ENCODE measurements at places on chromosomes 1 and 21.

DNA sequence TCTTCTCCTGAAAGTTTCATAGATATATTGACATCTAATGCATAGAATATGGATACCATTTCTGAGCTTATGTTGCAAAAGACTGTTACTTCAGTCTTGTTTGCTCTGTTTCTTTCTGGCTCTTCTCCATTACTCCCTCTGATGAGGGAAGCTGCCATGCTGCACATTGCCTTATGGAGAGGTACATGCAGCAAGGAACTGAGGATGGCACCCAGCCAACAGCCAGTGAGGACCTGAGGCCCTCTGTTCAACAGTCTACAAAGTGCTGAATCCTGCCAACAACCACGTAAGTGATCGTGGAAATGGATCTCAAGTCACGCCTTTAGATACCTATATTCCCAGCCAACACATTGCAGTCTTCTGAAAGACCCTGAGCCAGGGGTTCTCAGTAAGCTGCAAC lies 66.6 kb upstream of the ADAMTS5 start:
- DNase-seq: no peak

DNA sequence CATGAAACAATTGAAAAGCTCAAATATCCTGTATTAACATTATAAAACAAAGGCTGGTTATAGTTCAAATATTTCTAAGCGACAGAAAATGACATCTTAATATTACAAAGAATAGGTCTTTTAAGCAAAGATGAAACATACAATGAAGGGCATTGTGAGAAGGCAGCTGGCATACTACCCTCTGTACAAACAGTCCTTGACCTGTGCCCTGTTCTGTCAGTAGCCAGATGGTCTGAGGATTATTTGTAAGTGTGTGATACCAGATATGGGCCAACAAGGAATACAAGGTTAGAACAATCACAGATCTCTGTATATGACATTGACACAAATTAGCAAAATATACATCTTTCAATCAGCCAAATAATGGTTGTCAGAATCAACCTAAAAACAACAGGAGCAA lies 1350.4 kb downstream of the AMY1C start:
- no peak for DNase-seq

- DNase-seq: no peak
Measured at GRCh38 chr1:163661391-163661790, 339.6 kb downstream of the NUF2 start.

DNA sequence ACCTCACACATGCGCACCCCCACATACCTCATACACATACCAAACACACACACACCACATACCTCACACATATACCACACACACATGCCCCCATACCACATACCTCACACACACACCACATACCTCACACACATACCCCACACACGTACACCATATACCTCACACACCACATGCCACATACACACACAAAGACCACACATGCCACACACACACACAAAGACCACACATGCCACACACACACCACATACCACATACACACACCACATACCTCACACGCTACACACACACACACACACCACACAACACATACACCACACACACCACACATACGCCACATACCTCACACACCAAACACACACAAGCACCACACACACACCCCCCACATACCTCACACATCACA lies 30.0 kb downstream of the HIVEP3 start:
- DNase-seq: no peak

DNA sequence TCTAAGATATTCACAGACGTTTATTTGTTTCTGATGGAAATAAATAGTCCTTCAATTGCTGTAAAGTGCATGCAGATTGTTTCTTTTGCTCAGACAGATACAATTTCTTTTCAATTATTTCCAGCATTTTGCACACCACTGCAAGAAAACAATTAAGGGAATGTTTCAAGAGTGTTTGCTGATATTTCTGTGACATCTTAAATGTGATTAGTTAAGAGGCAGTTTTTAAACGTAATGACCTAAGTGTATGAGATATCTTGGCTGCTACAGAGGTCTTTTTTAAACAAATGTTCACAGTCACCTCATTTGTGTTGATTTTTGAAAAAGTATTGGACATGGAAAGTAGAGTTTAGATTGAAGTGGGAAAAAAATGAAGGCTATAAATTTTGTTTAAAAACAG lies 262.3 kb upstream of the BRINP3 start:
- no peak for DNase-seq

DNA sequence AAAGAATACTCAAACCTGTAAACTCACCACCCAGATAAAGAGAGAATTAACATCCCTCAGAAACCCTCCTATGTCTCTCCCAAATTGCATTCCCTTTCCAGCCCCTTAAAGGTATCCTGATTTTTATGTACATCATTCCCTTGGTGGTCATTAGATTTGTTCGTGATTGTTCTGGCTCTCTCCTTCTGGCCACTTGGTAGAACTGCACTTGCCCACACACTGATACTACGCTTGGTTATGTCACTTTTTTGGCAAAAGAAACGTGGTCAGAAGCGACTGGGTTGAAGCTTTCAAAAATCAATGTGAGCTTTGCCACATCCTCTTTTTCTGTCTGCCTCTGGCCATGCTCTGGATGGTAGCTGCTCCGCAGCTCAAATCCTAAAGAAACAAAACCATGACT lies 76.3 kb downstream of the KRTAP19-8 start:
- DNase-seq: no peak

DNA sequence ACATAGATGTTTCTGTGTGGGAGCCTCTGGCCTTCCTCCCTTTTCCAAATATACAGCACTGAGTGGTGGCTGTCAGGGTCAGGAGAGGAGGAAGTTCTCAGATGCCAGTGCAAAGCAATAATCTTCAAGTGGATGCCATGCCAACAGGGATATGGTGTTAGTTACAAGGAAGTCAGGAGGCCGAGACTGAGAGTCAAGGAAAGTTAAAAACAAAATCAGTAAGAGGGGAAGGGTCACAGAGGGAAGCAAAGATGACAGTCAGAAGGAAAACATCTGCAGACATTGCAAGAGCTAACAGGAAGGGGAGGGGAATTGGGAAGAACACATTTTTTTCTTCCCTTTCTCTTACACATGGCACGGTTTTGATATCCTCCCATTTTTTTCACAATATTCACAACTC lies 691.4 kb downstream of the ADGRL2 start:
- DNase-seq: no peak

DNA sequence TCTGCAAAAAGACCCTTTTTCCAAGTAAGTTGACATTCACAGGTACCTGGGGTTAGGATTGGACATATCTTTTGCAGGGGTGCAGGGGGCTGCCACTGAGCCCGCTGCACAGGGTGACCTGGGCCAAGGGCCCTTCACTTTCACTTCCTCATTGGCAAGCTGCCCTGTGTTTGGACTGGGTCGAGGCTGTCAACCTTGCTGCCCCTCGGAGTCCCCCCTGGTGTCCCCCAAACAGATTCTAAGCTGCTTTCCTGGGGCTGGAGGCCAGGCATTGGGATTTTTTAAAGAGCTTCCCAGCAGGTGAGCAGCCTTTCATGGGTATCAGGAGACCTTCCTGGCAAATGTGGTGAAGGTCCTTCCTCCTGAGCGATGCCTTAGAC lies 7.9 kb upstream of the UMODL1 start:
- DNase-seq: peak; percentile 7

All from stimulated activated effector memory CD8-positive, alpha-beta T cell treated with anti-CD3 and anti-CD28 coated beads, Interleukin-12 subunit alpha, Interleukin-12 subunit beta, amount 100 ng/mL, for 72 hours (primary cell).